ENCODE measurements at places on chromosomes 2 and 18.

GRCh38 chr2:28393114-28393836 is 617 bp downstream of the FOSL2 start:
- DNase-seq: peak; percentile 63
- H3K4me1 ChIP-seq: peaks cover 19% of the 10 kb centered on the region
- no peaks in the 10 kb centered on the region for H3K27me3 ChIP-seq
- no peak overlapping the region for H3K4me3 ChIP-seq
- peak overlapping the region; percentile 95 for H3K27ac ChIP-seq
- H3K36me3 ChIP-seq: peaks cover 21% of the 10 kb centered on the region

- peaks cover 8% of the 10 kb centered on the region for H3K36me3 ChIP-seq
- no peak for DNase-seq
- H3K4me3 ChIP-seq: no peak overlapping the region
- peaks cover 7% of the 10 kb centered on the region for H3K4me1 ChIP-seq
- H3K27me3 ChIP-seq: peaks cover 35% of the 10 kb centered on the region
Measured at GRCh38 chr2:127531221-127531648, 4.2 kb upstream of the MYO7B start.

DNA sequence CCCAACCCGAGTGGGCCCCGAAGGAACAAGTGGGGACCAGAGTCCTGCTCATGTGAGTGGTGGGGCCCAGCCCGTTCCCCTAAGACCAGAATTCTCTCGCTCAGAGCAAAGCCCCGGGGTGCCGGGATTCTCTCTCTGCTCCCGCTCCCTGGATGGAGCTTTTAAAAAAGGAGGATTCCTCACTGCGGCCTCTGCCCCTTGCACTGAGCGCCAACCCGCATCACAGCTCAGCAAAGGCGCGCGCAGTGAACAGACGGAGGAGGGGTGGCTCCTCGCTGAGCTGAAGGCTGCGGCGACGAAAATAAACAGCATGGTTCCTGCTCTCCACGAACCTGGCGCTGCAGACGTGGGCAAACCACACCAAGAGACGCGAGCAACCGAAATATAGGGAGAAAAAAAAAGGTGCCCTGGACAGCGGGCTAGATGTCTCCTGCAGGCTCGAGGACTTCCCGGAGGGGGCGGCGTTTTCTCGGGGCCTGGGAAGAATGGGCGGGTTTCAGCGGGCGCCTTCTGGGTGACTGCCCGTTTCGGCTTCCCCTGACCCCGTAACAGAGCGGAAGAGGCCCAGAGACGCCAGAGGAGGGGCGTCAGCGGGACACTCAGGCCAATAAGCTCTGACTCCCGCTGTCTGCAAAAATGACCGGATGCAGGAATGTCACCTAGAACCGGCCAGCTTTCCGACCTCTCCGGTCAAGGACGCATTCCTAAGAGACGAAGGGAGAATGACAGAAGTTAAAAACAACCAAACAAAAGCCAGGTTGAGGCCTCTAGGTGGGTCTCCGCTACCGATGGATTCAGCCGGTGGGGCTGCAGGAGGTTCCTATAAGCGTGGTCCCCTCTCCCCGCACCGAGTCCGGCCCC is 819 bp upstream of the KLF11 start:
- H3K36me3 ChIP-seq: peaks cover 28% of the 10 kb centered on the region
- peak; percentile 26 for DNase-seq
- peaks cover 12% of the 10 kb centered on the region for H3K4me1 ChIP-seq
- H3K4me3 ChIP-seq: peak overlapping the region; percentile 86
- peak overlapping the region; percentile 94 for H3K27ac ChIP-seq

- H3K27me3 ChIP-seq: peaks cover 13% of the 10 kb centered on the region
- no peaks in the 10 kb centered on the region for H3K36me3 ChIP-seq
- H3K4me3 ChIP-seq: no peak overlapping the region
- DNase-seq: no peak
Measured at GRCh38 chr2:70369082-70369481, 67.2 kb upstream of the FAM136A start.

DNA sequence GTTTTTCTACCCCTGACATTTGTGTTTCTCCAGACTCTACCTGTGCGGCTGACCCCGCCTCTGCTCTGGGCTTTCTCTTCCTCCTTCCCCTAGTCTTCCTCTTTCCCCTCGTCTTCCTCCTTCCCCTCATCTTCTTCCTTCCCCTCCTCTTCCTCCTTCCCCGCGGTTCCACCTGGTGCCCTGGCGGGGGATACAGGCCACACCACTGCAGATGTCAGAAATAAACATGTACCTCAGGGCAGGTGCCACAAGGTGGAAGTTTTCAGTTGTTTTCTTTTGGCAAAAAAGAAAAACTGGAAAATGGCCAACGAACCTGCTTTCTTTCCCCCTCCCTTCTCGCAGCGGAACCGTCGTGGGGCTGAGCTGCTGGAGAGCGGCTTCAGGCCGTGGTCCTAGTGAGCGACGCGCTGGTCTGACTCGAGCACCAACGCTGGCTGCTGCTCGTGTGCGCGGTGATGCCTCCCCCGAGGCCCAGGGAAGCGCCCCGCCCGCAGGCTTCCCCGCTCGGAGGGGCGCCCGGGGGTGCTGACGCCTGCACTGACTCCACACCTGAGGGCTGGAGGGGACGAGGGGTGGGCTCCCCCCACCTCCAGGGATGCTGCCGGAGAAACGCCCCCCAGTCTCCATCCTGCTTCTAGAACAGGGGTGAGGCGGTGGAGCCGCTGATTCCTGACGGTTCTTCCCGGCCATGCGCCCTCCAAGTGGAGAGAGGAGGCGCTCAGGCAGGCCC is 83.7 kb upstream of the ZNF516 start:
- no peak overlapping the region for H3K27ac ChIP-seq
- no peak overlapping the region for H3K4me3 ChIP-seq
- H3K4me1 ChIP-seq: peaks cover 3% of the 10 kb centered on the region
- peaks cover 24% of the 10 kb centered on the region for H3K27me3 ChIP-seq
- no peak for DNase-seq
- no peaks in the 10 kb centered on the region for H3K36me3 ChIP-seq

DNA sequence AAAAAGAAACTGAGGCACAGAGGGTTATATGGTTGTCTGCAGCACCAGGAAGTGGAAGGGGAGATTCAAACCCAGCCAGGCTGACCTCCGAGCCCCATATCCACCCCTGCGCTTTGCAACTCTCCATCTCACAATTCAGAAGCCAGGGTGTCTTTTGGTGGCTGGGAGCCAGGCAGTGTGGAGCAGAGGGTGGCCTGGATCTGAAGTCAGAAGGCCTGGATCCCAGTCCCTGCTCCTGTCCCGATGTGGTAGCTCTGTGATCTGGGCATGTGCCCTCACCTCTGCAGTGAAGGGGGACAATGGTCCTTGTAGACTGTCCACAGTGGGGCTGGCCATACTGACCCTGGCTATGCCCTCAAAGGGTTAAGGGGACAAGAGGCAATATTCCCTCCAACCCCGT is 57.0 kb downstream of the CIB4 start:
- DNase-seq: no peak
- no peaks in the 10 kb centered on the region for H3K36me3 ChIP-seq
- no peaks in the 10 kb centered on the region for H3K4me1 ChIP-seq
- no peak overlapping the region for H3K27ac ChIP-seq
- no peak overlapping the region for H3K4me3 ChIP-seq

Data from effector memory CD8-positive, alpha-beta T cell (primary cell).